ENCODE measurements at places on chromosomes 11 and 22.

DNA sequence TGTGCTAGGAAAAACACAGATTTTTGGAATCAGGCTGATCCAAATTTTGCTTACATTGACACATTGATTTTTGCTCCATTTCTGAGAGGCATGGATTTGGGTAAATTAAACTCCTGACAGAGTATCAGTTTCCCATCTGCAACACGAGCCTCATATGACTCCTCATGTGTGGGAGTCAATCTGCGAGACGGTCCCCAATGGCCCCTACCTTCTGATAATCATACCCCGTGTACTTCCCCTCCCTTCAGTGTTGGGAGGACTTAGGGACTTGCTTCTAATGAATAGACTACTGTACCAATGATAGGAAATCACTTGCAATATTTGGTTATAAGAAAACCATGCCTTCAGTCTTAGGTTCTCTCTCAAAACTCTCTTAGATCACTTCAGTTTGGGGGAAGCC lies 302.7 kb downstream of the ETS1 start:
- DNase-seq, result no peak

- no peak for DNase-seq
Measured at GRCh38 chr11:45802531-45803317, 2.2 kb upstream of the SLC35C1 start.

DNA sequence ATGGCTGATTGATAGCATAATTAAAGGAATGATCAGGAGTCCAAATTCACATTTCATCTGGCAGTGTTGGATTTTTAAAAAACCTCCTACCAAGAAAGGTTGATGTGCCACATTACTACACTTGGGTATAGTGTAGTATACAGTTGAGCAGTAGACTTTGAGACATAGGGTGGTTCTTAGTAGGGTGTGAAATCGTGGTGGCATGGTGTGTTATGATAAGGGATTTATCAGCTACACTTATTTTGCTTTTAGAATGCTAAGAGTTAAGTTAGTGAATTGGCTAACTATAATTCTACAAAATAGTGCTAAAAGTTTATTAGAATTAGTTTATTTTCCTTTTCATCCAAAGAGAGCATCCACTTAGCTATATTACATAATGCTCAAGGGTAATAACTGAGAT lies 13.1 kb downstream of the TBCEL start:
- no peak for DNase-seq

DNA sequence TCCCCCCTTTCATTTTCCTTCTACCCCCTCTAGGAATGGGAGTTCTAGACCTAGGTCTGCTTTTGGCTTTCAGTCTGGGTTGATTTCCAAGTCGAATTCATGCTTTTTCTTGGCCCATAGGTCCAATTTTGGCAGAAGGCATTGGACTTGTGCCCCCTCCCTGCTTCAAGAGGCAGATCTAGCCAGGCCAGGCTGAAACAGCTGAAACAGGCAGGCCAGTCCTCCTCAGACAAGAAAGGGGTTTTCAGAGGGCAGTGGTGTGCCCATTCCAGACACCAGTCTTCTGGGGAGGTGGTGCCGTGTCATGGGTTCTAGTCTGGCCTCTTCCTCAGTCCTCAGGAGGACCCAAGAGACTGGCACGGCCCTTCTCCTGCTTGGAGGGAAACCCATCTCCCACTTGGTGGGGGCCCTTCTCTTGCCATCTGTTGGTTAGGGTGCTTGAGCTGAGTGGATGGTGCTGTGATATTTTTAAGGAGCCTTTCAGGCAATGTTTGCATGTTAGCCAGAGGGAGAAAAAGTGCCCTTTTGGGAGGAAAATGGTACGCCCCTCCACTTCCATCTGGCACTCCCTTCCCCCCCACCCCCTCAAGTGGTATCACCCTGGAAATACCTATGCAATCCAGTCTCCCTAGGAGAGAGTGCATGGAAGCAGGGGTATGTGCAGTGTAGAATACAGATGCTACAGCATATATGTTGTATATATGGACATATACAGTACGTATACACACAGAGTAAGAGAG lies 53.6 kb downstream of the SYT13 start:
- DNase-seq, result no peak

GRCh38 chr22:36541831-36542411 lies 13.0 kb upstream of the EIF3D start:
- no peak for DNase-seq

GRCh38 chr22:20918663-20919218 lies 1.5 kb downstream of the CRKL start:
- DNase-seq, result no peak

- no peak for DNase-seq
Measured at GRCh38 chr11:95917193-95918036, 6.5 kb downstream of the MTMR2 start.

DNA sequence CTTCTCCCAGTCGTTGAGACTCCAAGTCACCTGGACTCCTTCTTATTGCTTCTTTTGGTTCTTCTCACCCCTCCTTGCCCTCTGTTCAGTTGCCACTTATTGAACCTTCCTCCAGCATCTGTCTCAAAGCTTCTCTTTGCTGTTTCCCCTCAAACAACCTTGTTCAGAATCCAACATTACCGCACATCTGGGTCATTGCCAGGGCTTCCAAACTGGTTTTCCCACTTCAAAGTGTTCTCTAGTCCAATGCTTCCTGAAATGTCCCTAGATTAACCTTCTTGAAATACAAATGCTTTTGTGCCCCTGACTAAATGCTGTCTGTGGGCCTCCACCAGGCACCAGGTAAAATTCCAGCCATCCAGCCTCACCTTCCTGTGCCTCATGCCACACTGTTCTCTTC lies 100.8 kb upstream of the TTC12 start:
- DNase-seq, result no peak

DNA sequence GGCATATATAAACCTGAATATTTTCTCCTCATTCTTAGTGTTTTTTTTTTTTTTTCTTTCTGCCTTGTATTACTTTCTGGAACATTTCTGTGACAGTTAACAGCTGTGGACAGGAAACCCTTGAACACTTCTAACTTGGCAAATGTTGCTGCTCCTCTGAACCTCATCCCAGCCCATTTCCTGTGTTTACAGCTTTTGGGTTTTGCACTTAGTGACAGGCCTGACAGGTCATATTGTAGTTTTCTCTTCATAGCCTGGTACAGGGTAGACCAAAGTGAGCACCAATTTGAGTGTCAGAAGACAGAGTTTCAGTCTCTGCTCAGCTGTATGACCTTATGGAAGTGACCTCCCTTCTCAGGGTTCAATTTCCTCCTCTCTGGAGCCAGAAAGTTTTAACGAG lies 91.6 kb downstream of the STIM1 start:
- peak; percentile 23 for DNase-seq

- no peak for DNase-seq
Measured at GRCh38 chr11:6630632-6631291, 11.5 kb upstream of the TPP1 start.

DNA sequence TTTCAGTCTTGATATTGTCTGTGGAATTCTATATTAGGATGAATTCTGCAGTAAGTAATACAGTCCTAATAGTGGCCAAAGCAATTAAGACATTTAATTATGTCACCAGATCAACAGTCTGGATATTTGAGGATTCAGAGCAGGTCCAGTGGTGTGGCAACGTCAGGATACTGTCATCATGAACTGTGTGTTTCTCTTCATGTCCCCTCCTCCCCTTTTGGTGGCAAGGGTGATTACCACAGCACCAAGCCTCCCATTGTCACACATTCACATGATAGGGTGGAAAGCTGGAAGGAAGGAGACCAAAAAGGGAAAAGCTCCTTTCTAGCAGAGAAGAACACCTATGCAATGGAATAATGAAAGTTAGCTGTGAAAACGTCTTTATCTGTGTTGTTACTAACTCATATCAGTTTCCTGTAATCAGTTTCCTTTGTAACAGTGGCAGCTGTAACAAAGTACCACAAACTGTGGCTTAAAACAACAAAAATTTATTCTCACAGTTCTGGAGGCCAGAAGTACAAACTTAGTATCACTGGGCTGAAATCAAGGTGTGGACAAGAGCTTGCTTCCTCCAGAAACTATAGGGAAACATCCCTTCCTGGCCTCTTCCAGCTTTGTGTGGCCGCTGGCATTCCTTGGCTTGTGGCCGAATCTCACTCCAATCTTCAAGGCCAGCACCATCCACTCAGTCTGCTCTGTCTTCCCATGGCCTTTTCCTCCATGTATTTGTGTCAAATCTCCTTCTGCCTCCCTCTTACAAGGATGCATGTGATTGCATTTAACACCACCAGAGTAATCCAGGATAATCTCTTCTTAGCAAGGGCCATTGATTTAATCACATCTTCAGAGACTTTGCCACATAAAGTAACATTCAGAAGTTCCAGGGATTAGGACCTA lies 6.5 kb upstream of the RBM14 start:
- no peak for DNase-seq

GRCh38 chr11:1479006-1479677 lies 7.4 kb downstream of the MOB2 start:
- no peak for DNase-seq

All from stimulated activated CD8-positive, alpha-beta memory T cell treated with anti-CD3 and anti-CD28 coated beads, Interleukin-7, amount 100 ng/mL, for 1 hour (primary cell).